GM04504 (cell line): ENCODE measurements at places on chromosomes 13 and 19.

DNA sequence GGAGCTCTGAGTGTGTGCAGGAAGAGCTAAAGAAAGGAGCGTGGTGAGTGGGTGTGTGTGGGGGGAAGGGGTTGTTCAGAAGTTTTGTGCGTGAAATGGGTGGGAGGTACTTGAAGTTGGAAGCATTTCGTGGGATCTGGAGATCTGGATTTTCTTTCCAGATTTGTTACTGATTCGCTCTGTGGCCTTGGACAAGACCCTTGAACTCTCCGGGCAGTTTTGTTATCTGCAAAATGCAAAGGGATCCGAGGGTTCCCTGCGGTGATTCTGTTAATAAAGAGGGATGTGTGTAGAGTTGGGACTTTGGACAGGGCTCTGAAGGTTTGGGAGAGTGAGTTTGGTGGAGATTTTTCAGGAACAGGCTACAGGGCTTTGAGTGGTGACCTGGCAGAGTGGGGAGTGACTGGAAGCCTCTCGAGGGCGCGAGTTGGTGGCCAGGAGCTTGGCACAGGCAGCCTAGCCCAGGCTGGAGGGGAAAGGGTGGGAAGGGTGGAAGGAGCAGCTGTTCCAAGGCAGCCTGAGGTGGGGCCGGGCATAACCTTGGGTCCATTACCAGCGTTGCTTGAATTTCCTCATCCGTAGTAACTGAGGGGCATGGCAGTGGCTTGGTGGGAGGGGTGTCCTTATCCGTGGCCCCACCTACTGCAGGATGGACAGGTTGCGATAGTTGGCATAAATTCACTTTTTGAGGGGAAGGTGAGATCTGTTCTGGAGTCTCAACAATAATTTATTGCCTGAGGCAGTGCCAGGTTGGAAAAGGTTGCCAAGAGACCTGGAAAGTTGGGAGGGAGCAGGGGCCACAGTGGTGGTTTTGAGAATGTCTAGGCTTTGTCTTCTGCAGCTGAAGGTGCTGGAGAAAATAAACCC, 2.1 kb downstream of the ACTN4 start:
- no peak for DNase-seq

DNA sequence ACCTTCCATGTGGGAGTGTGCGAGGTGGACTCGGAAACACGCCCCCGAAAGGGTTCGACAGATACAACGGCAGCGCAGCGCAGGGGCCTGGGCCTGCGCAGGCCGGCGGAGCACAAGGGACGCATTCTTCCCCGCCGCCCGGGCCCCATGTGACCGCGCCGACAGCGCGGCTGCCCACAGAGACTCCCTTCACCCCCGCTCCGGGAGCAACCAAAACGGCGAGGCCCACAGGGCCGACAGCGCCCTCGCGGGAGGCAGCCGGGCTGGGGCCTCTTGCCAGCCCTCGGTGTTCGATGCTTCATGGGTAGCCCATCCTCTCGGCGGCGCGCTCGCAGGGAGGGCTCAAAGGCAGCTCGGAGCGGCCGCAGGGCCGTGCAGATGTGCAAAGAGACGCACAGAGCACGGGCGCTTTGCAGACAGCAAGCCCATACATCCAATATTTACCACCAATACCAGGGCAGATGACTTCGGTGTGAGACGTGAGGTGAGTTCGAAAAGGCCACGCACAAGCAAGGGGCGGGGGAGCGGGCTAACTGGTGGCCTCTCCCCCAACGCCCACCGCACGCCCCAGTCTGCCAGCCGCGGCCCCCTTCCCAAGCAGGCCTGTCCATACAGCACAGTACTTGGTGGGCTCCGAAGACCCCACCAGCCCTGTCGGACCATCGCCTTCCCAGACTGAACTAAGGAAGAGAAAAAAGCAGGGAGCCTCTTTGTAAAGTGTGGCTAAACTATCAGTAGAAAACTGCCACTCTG, 89.9 kb downstream of the CRYL1 start:
- DNase-seq = no peak

- no peak for DNase-seq
These were observed 70.2 kb downstream of the SPACA7 start for GRCh38 chr13:112446347-112446861.

- DNase-seq = no peak
These were observed 351.6 kb upstream of the KLF12 start for GRCh38 chr13:74485757-74486156.

DNA sequence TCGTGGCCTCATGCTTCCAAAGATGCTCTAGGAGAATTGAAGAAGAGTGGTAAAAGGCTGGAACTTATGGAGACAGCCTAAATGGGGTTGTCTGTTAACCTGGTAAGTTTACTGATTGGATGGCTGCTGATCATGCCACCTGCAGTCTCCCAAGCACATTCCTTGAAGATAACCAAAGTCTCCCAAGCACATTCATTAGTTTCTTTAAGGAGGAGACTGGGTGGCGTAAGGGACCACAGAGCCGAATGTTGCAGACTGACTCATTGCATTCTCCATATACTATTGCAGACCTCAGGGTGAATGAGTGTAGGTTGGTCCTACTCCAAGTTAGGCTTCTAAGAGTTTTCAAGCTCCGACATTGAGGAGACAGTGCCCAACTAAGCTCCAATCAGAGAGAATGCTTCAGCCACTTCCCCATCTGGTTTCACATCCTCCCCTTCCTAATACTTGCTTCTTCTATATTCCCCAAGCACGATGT, at the start of gene IGFL3:
TSS of gene IGFL3 (minus strand) at position 51 of the 478 bp plus-strand sequence. CDS start at position 12, 39 bp downstream.
- no peak for DNase-seq

DNA sequence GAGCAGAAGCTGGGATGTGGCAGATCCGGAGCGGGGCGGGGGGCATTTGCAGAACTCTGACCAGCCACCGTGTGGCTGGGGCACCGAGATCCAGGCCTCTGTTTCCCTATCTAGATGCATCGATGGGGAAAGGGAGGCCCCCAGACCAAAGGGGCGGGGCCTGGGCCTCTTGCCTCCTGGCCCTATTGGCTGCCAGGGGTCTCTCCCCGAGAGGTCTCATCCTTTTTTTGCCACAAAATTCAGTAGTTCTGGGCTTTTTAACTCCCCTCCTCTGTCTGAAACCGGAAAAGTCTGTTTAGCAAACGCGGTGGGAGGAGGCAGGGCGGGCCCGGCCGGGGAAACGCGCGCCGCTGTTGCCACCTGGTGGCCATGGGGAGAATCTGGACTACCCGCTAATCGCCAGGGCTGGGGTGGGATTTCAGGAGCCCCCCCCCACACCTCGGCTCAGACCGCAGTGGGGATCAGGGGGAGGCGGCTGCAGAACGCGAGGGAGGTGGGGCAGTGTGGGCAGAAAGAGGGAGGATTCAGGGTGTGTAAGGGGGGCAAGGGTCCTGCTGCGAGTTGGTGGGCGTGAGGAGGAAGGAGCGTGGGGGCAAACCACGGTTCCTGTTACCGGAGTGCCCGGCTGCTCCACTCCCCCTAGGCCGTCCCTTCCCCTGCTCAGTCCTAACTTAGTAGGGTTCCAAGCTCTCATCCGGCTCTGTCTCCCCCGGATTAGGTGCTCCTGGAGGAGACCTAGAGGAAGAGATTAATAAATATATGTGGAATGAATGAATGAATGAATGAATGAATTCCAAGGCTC, 28.3 kb downstream of the IL12RB1 start:
- DNase-seq = peak; percentile 38

DNA sequence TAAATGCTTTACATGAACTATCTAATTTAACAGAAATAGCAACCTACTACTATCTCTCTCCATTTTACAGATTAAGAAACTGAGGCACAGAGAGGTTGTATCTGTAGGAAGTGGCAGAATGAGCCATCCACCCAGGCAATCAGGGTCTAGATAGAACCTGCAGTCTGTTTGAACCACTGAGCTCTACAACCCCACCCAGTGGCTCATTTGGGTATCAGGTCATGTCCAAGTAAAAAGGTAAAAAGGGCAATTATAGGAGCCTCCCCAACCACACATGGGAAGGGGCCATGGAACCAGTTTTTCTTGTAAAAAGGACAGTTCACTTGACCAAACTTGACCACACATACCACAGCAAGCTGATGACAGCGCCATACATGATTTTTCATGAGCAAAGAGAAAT, 92.9 kb upstream of the SGCG start:
- no peak for DNase-seq

DNA sequence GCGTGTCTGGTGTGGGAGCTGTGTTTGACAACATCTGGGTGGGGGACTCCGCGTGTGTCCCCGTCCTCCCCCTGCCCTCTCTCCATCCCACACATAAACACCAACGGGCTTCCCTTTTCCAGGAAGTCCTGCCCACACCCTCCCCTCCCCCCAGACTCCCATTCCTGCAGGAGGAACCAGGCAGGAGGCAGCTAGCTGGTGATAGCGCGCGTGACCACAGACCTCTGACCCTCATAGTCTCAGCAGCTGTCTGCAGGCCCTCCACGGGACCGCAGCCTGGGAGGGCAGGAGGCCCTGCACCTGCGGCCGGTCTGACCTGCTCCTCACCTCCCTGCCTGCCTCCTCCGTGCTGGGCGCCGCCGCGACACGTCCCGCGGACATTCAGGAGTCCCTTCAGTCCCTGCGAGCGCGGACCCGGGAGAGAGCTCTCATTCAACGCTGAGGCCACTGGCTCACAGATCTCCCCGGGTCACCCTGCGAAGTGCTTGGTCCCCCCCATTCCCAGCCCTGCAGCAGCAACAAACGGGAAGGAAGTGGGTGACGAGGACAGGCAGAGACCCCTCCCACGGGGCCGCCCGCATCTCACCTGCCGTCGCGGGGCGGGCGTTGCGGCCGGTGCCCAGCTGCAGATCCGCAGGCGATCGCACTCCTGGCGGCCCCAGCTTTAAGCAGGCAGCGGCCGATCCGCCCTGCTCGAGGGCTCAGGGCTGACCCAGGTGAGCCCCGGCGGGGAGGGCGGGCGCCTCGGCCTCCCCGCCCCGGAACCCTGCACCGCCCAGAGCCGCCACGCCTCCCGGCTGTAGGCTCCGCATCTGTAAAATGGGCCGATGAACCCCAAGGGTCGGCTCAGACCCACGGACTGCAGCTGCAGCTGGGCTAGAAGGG, 1.1 kb upstream of the ACP5 start:
- DNase-seq = no peak

DNA sequence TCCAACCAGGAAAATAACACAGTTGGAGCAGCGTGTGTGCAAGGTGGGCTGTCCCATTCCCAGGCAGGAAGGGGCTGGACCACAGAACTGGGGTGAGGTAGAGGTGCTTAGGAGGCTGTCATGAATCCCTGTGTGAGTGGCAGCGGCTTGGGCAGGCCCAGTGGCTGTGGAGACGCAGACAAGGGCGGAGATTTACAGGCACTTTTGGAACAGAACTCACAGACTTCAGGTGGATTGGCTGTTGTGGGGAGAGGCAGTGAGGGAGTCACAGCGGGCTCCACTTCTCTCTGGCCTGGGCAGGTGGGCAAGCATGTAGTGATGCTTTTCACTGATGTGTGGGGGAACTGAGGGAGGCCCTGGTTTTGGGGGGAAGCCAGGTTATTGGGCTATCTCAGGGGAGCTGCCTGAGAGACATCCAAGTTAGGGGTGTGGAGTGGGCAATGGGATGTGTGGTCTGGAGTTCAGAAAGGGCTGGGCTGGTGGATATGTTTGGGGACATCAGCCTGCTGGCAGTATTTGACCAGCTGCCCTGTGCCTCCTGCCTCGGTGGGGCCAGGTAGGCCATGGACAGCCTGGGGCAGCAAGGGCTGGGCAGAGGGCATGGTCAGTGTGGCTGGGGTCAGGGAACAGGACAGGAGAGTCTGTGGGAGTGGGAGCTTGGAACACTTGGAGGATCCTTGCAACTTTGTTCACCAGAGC, 27.0 kb upstream of the ZNF492 start:
- DNase-seq = no peak
